HepG2 (cell line): ENCODE measurements at places on chromosomes 6 and 20. TPM values are rescaled to one million over a fixed set of nuclear protein-coding genes. Genes with fewer than 3 reads are reported as not detected.

The STK35 gene
- polyA plus RNA-seq = 26.5 and 27.4 TPM in 2 replicates

The NKAIN4 gene
- polyA plus RNA-seq = not detected in 2 replicates

The ANKRD66 gene
- polyA plus RNA-seq = not detected in 2 replicates

The DAAM2 gene
- polyA plus RNA-seq = 0.01 TPM in 1 of 2 replicates, not detected in the other

The C6orf58 gene
- polyA plus RNA-seq = not detected in 2 replicates

The CFB gene
- 513 and 772 TPM in 2 replicates for polyA plus RNA-seq

The GCNT2 gene
- polyA plus RNA-seq = 9.7 and 11.8 TPM in 2 replicates

The C20orf96 gene
- polyA plus RNA-seq = 18.2 and 20.6 TPM in 2 replicates
